ENCODE measurements at places on chromosomes 3 and 15.

- no peak for DNase-seq
Measured at GRCh38 chr3:81544385-81544784, 217.1 kb downstream of the GBE1 start.

DNA sequence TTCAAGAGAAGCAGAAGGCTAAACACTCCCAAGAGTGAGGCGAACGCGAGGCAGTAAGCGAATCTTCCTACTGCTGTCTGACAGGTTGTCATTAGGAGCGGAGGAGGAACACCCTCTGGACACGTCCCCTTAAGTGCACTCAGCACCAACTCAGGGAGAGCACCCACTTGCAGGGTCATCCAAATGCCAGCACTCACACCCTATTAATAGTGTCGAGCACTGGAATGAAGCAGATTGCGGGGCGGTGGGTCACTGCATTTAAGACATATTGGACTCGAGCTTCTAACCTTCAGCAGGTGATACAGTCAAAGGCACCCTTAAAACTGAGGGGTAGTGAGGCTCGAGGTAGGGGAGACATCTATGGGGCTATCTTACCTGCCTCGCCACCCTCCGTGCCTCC is 28.7 kb downstream of the SH3BP5 start:
- DNase-seq = no peak

- no peak for DNase-seq
Measured at GRCh38 chr3:46221391-46221790, 13.3 kb upstream of the CCR1 start.

DNA sequence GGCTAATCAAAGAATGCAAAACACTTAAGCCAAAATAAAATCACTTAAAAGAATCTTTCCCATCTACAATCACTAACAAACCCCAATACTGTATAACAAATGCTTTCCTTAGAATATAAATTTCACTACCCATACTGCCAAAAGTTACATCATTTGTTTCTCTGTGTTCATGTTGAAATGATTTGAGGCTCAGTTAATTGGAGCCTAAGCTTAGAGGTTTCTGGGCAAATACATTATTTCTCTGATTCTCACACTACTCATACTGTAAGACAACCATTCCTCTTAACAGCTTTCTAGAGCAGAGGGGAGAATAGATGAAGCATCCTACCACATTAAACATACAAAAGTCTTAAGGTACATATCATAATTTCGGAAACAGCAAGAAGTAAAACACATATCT is 2.1 kb downstream of the RIOX2 start:
- no peak for DNase-seq

DNA sequence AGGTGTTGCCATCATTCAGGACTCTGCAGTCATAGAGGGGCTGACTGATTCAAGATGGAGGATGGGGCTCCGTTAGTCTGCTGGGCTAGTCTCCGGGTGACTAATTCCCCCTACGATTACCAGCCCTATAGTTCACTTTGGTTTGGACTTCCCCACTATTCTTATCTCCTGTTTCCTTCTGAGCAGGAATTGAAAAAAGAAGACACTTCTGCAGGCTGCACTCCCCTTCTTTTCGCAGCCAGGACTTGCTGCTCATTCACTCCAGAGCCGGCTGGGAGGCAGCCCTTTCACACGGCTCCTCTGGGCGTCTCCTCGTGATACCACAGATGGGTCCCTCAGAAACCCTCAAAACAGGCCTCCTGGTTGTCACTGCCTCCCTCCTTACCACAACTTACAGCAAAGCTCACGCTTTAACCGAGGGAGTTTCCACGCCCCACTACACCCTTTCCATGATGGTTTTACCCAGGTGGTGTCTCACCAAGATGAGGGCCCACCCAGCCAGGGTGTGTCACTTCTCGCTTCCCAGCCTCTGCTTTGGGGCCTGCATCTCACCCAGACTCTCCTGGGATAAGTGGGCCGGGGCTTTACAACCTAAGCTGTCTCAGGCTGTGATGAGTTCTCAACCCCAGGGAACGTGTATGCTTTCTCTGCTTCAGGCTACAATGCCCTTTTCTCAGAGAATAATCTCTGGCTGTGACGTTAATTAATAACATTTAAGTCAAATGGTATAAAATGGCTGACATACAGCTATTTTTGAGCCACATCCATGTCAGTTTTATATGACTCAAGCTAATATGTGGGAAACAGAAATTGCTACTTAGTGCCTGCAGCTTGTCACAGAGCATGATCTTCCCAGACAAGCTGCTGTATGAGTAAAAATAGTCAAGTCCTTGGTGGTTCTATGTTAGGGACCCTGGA is 11.9 kb downstream of the CX3CR1 start:
- no peak for DNase-seq

- DNase-seq = no peak
Measured at GRCh38 chr3:127065561-127066290, 82.8 kb downstream of the PLXNA1 start.

All from SK-N-SH (cell line).